ENCODE measurements at places on chromosomes 4 and X. TPM values are rescaled to one million over a fixed set of nuclear protein-coding genes. Genes with fewer than 3 reads are reported as not detected.

DNA sequence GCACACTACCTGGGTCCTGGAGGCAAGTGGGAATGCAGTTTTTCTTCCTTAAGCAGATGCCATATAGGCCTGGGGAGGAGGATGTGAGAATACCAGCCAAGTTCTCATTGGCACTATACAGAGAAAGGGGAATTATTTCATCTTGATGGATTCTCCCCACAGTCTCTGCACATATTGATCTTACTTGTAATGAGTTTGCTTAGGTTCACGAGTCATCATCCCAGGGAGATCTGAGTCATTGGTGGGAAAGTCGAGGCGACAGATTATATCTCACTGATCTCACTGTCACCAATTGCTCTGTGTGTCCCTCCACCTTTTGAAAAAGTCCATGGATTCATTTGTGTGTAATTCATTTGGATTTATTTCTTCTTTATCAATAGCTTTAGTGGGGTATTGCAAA is 156.8 kb downstream of the AR start:
- DNase-seq: no peak

GRCh38 chr4:57168982-57169381 is 58.8 kb upstream of the IGFBP7 start:
- DNase-seq: no peak

- no peak for DNase-seq
These were observed 13.3 kb upstream of the DYNLT3 start for GRCh38 chrX:37860721-37861120.

DNA sequence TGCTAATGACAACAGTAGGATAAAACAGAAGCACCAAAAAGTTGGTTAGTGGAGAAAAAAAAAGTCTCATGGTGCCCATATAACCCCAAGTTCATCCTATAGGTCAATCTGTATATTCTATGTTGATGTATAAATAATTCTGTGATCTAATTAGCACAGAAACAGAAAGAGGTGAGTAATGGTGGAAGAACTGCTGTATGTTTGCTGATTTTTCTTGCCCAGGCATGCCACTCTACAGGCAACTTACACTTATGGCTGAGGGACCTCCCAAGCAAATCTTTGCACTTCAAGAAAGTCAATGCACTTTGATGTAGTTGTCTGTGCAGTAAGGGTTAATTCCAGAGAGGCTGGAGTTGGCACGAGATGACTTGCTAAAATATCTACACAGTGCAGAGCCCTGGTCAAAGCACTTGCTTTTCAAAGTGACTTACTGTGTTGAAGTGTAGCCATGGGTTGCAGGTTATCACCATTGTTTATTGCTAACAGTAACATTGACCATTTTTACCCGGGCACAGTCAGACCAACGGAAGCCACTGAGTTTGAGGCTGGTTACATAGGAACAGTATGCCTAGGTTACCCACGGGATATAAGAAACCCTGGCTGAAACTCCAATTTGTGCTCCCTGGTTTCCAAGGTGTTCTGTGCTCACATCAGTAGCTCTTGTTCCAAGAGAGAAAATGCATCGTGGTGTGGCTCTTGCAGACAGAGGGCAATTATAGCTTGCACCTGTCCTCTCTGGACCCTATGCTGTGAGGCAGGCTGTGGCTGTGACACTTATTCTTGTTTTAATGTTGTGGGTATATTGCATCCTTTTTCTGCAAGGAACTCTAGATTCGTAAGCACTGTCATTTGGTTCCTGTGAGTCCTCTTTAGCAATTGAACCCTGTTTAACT is 141.3 kb upstream of the FTHL17 start:
- DNase-seq: no peak

GRCh38 chrX:40394302-40394701 is 186.5 kb upstream of the ATP6AP2 start:
- DNase-seq: no peak

THOC2 gene
- 62.0 TPM for polyA plus RNA-seq

DNA sequence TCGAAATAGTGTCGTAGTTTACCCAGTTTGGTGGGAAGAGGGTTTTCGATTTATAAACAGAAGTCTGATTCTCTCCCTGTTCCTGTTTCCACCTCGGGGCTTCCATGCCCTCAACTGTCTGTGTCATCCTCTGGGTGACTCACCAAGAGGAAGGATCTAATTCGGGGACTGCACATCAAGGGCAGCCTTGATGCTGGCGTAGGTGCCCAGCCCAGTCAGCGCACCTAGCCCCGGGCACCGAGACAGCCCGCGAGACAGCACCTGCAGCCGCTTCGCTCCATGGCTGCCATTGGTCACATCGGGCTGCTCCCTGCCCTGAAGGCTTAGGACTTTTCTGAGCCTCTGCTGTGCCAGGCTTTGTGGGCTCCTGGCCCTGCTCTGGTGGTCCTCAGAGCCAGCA is 7.7 kb downstream of the ABCD1 start:
- DNase-seq: no peak

DNA sequence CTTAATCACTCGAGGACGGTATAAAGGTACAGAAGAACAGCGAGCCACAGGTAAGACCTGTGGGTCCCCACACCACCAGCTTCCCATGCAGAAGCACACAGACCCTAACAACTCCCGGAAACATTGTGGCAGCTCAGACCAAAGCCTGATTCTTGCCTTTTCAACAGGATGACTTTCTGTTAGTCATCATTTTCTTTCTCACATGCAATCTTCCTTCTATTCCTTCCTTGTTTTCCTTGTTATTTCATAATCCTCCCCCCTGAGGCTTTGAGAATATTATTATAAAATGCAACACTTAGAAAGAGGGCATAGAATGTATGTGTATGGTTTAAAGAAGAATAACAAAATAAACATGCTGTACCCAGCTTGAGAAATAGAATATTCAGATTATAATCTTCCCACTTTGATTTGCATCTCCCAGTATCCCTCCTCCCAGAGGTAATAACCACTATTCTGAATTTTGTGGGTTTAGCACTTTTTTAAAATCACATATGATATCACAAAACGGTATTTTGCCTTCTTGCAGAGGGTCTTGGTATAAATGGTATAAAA is 100.9 kb downstream of the FHDC1 start:
- no peak for DNase-seq

ADAMTS3 gene
- not detected for polyA plus RNA-seq

- DNase-seq: no peak
These were observed 109.2 kb upstream of the HS3ST1 start for GRCh38 chr4:11537846-11538245.

SPANXN3 gene
- polyA plus RNA-seq: not detected

DNA sequence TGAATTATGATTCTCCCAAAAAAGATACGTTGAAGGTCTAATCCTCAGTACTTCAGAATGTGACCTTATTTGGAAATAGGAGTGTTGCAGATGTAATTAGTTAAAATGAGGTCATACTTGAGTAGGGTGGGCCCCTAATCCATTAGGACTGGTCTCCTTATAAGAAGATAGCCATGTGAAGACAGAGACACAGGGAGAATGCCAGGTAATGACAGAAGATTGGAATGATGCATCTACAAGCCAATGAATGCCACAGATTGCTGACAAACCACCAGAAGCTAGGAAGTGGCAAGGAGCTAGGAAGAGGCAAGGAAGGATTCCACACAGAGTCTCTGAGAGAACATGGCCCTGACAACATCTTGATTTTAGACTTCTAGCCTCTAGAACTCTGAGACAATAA is 7.4 kb upstream of the RPS6KA3 start:
- DNase-seq: no peak

DNA sequence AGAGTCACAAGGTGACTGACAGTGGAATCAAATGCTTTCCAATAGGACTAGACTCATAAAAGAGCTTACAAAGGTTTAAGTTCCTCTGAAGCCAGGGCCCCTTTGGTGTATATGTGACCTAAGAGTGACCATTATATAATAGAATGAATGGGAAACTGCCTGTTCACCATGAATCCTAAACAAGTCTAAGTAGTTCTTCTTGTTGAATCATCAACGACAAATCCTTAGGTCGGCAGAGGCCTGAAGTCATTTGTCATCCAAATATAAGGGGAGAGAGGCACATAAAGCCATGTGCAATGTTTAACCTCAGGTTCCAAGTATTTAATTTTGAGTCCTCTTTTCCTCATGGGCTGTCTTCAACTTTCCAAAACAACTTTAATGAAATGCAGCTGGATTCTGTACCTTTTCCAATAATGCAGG is 122.4 kb downstream of the RASL11B start:
- no peak for DNase-seq

DNA sequence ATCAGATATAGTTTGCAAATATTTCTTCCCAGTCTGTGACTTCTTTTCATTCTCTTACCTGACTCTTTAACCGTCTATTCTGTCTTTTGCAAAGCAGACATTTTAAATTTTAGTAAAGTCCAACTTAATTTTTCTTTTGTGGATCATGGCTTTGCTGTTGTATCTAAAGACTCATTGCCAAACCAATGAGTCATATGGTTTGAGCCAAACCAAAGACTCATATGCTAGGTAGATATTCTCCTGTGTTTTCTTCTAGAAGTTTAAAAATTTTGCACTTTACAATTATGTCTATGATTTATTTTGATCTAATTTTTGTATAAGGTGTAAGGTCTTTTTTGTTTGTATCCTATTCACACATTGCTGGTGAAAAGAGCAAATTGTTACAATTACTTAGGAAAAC is 446.8 kb downstream of the ANKRD50 start:
- no peak for DNase-seq

Data from A549 (cell line).